Hematopoietic multipotent progenitor cell treated with erythropoietin and hydrocortisone succinate and interleukin-3 and kit ligand, for 17 days (in vitro differentiated cells): ENCODE measurements at places on chromosomes 5 and 9.

GRCh38 chr9:96514108-96514799 lies 64.3 kb downstream of the HABP4 start:
- DNase-seq = no peak

DNA sequence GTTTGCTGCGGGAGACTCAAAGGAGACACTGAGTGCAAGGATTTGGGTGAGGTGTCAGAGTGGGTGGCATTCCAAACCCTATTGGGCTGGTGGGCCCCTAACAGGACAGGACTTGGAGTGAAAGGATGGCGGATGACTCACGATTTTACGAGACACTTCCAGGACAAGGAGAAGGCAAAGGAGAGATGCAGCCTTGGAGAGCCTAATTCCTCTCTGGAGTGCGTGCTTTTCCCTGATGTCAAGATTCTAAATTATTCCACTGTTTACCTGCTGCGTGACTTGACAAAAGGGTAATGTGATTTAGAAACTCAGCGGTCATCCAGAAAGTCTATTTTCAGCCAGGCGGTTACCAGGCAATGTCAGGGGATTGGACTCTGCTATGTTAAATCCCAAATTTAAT lies 41.6 kb upstream of the CD180 start:
- DNase-seq = no peak

GRCh38 chr5:93018461-93018860 lies 562.6 kb downstream of the NR2F1-AS1 start:
- no peak for DNase-seq

DNA sequence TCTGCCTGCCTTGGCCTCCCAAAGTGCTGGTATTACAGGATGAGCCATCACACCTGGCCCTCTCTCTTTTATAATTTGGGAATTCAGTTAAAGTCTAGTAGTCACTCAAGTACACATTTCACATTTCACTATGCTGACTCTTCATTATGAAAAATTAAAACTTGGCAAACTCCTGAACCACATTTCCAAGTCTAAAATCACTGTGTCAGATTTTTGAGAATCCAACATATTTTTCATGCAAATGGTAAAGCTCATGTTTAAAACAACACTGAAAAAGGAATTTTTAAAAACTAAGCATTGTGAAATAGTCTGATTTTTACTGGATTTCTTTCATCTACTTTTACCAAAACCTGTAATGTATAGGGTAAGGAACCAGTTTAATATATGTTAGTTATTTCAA lies 92.3 kb downstream of the SVEP1 start:
- no peak for DNase-seq

DNA sequence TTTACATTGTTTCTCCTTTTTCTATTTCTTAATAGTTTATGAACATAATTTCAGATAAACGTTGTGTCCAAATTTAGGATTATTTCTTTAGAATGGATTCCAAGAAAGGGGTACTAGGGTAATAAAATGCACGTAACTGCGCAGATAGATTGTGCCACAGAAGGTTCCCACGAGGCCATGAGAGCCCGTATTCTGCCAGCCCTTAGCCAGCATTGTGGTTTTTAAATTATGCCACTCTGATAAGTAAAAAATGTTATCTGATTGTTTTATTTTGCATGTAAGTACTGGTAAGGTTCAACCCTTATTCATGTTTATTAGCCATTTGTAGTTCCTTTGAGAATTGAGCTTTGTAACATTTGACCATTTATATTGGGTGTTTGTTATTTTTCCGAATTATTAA lies 88.7 kb downstream of the PRKACG start:
- no peak for DNase-seq

DNA sequence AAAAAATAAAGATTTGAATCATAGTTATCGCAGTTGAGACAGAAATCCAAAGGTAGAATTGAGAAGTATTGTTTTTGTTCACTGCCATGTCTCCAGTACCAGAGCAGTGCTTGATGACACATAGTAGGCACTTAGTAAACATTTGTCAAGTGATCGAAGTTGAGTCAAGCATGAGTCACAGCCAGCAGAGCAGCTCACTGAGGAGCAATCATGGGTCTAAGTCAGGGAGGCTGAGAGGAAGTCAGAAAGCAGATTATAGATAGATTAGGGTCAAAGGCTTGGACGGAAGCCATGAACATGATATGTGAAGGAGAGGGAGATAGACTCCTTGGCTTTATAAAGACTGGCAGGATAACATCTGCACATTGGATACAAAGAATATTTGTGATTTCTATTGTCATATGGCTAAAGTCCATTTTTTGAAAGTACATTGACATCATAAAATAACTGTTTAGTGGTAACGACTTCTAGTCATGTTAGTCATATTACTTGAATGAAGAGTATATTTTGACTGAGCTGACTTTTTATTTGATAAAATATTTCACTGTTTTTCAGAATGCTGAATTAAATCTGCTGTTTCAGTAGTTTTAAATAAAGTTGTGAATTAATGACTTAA lies 168.5 kb downstream of the RAB3C start:
- DNase-seq = no peak
